Keratinocyte (primary cell): ENCODE measurements at places on chromosomes 7 and 10. TPM values are rescaled to one million over a fixed set of nuclear protein-coding genes. Genes with fewer than 3 reads are reported as not detected.

Gene GPER1
- polyA plus RNA-seq = 0.05 to 0.21 TPM (median 0.08 TPM) in 3 replicates

Gene AZGP1
- 0.14 to 1.3 TPM (median 1.3 TPM) in 3 replicates for polyA plus RNA-seq

- H3K27ac ChIP-seq = no peak overlapping the region
- no peak overlapping the region for H3K4me3 ChIP-seq
- no peak for DNase-seq
- no peaks in the 10 kb centered on the region for H3K36me3 ChIP-seq
- H3K27me3 ChIP-seq = no peaks in the 10 kb centered on the region
These were observed 27.1 kb downstream of the PRLHR start for GRCh38 chr10:118568327-118568848.

DNA sequence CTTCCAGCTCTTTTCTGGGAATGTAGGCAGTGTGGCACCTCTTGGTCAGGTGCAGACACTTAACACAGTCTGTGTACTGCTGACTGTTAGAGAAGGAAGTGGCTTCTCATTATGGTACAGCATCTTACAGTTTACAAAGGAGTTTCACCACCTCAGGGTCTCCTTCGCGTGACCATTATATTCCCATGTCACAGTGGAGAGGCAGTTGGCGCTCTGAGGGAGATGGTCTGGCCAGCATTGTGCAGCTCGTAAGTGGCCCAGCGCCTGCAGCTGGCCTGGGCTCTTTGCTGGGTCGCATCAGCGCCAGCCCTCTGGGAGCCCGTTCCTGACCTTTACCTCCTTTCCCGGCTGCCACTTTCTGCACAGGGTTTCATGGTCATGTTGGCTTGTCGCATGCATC lies 15.4 kb downstream of the TSPAN15 start:
- no peaks in the 10 kb centered on the region for H3K4me1 ChIP-seq
- no peak for DNase-seq
- no peak overlapping the region for H3K27ac ChIP-seq
- no peaks in the 10 kb centered on the region for H3K36me3 ChIP-seq
- no peak overlapping the region for H3K4me3 ChIP-seq

Gene MEOX2
- not detected in 3 replicates for polyA plus RNA-seq

DNA sequence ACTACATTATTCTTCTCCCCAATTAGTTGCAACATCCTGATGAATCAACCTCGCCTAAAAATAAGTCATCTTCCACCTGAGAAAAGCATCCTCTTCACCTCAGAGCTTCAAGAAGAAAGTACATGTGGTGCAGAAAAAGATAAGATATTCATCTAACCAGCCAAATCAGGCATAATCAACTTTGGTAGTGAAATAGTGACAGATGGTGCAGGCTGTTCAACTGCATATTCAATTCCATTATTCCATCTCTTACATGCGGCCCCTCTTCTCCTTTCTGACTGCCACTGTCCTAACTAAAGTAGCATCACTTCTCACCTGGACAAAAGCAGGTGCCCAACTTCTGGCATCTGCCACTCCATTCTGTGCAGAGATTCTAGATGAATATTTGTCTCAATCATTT lies 148.4 kb upstream of the STEAP1 start:
- no peaks in the 10 kb centered on the region for H3K36me3 ChIP-seq
- H3K4me1 ChIP-seq = no peaks in the 10 kb centered on the region
- H3K27me3 ChIP-seq = no peaks in the 10 kb centered on the region
- H3K27ac ChIP-seq = no peak overlapping the region
- H3K4me3 ChIP-seq = no peak overlapping the region

- H3K36me3 ChIP-seq = no peaks in the 10 kb centered on the region
- no peaks in the 10 kb centered on the region for H3K4me1 ChIP-seq
- no peak for DNase-seq
- peaks cover 13% of the 10 kb centered on the region for H3K27me3 ChIP-seq
- H3K27ac ChIP-seq = no peak overlapping the region
- no peak overlapping the region for H3K4me3 ChIP-seq
These were observed 30.0 kb upstream of the ADCYAP1R1 start for GRCh38 chr7:31022117-31022516.

Gene PLXDC2
- polyA plus RNA-seq = 12.0 to 18.6 TPM (median 12.9 TPM) in 3 replicates

Gene CPEB3
- 0.20 to 0.47 TPM (median 0.39 TPM) in 3 replicates for polyA plus RNA-seq

DNA sequence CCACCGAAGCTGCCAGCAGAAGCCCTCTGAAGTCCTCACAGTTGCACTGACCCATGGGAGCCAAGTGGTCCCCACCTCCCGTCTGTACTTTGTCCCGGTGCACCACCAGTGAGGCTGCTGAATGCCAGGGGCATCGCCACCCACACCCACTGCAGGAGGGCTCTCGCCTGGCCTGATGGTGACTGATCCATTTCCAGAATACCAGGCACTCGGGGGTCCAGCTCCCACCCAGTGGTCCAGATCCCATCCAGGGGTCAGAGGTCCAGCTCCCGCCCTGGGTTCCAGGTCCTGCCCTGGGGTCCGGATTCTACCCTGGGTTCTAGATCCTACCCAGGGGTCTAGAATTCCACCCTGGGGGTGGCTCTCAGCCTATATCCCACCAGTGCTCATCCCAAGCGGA lies 9.1 kb upstream of the JAKMIP3 start:
- DNase-seq = no peak
- H3K4me3 ChIP-seq = no peak overlapping the region
- H3K27me3 ChIP-seq = peaks cover 8% of the 10 kb centered on the region
- no peak overlapping the region for H3K27ac ChIP-seq

DNA sequence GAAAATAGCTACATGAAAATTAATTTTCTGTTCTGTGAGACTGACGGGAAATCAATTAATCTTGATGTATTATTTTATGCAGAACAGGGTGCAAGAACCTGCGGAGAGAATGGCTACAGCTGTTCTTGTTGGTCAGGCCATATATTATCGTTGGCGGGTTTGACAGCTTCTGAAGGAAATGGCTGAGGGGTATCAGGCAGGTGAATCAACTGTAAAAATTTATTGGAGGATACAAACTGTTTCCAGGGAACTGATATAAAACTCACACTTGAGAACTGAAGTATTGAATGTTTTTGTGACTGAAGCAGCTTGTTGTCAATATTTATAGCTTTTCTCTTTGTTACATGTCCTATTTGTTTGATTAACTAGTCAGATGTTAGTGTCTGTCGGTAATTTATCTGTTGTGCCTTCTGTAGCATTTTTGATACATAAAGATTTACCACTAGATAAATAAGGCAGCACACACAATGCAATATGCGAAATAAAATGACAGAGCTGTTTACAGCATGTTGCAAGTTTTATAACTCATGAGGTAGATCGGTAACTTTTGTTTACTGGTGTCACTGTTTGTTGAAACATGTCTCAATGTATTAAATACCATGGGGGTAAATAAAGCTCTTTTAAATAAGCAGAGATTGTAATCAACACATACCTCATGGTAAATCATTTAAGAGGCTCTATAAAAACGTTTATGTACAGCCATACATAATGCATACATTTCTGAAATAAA lies 308.2 kb downstream of the LRMDA start:
- no peaks in the 10 kb centered on the region for H3K36me3 ChIP-seq
- no peak overlapping the region for H3K27ac ChIP-seq
- H3K4me1 ChIP-seq = no peaks in the 10 kb centered on the region

Gene WNT8B
- not detected in 3 replicates for polyA plus RNA-seq

DNA sequence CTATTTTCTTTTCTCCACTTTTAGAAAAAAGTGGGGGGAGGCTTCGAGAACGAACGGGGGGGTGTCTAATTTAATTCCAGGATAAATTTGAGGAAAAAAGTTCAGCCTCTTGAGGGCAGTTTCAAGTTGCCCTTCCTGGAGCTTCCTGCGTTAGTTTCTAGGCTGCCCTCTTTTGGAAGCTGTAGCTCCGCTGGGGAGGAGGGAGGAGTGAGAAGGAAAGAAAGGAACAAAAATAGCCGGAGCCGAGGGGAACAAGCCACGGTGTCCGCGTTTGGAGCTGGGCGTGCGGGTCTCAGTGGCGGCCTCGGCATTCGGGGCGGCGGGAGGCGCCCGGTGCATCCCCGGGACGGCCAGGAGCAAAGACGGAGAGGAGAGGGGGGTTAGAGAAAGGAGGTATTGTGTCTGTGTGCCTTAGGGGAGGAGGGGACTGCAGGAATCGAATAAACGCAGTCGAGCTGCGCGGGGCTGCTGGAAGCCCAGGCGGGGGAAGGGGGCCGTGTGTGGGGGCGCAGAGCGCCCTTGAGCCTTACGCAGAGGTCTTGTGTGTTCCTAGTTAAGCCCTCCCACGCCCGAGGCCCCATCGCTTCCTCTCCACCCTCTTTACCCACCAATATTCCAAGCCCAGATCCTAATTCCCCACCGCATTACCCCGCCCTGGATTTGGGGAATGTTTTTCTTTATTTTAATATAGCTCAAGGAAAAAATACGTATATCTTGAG lies 2.0 kb upstream of the TNRC18 start:
- peak overlapping the region; percentile 93 for H3K4me3 ChIP-seq
- H3K27ac ChIP-seq = peak overlapping the region; percentile 96
- no peaks in the 10 kb centered on the region for H3K27me3 ChIP-seq
- H3K4me1 ChIP-seq = peaks cover 6% of the 10 kb centered on the region

Gene LDB1
- 71.7 to 166 TPM (median 97.3 TPM) in 3 replicates for polyA plus RNA-seq

Gene RARRES2
- not detected in 3 replicates for polyA plus RNA-seq

- H3K27me3 ChIP-seq = no peaks in the 10 kb centered on the region
- no peak overlapping the region for H3K27ac ChIP-seq
- peaks cover 12% of the 10 kb centered on the region for H3K4me1 ChIP-seq
- no peak overlapping the region for H3K4me3 ChIP-seq
- DNase-seq = no peak
These were observed 31.8 kb upstream of the GSDME start for GRCh38 chr7:24788961-24789576.

GRCh38 chr10:104331208-104331838 lies 6.9 kb downstream of the ITPRIP start:
- H3K27me3 ChIP-seq = no peaks in the 10 kb centered on the region
- H3K4me1 ChIP-seq = peaks cover 76% of the 10 kb centered on the region
- peaks cover 16% of the 10 kb centered on the region for H3K36me3 ChIP-seq
- H3K27ac ChIP-seq = peak overlapping the region; percentile 99

Gene AGR3
- not detected in 3 replicates for polyA plus RNA-seq

Gene TMEM225B
- polyA plus RNA-seq = 0.18 to 0.26 TPM (median 0.23 TPM) in 3 replicates

Gene CPVL
- 2.4 to 9.8 TPM (median 7.8 TPM) in 3 replicates for polyA plus RNA-seq

DNA sequence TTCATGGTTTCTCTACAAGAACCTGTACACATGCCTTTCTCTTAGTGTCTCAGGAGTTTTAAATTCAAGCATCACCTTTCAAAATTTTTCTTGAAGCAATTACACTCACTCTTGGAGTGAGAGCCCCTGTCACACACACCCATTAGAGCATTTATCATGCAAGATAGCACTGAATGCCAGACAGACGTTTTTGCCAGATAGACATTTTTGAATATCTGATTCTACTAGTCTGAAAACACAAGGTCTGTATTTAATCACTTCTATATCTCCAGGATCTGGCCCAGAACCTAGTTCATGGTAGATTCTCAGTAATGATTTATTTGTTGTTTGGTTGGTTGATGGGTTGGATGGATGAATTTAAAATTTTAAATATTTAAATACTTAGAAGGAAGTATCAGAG lies 60.9 kb upstream of the PDE1C start:
- no peaks in the 10 kb centered on the region for H3K27me3 ChIP-seq
- no peak overlapping the region for H3K27ac ChIP-seq
- no peak for DNase-seq
- H3K4me3 ChIP-seq = no peak overlapping the region
- H3K36me3 ChIP-seq = no peaks in the 10 kb centered on the region

DNA sequence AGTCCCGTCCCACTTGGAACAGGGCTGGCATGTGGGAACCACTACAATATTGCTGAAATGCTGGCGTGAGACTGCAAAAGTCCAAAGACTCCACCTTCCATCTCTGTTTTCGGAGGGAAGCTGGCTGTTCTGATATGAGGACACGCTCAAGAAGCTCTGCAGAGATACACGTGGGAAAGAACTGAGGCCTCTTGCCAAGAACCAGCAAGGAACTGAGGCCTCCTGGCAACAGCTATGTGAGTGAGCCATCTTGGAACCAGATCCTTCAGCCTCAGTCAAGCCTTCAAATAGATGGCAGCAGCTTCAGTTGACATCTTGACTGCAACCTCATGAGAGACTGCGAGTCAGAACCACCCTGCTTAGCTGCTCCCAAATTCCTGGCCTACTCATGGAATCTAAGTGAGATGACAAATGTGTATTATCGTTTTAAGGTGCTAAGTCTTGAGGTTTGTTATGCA lies 30.8 kb downstream of the SGMS1 start:
- DNase-seq = no peak
- no peaks in the 10 kb centered on the region for H3K36me3 ChIP-seq
- no peaks in the 10 kb centered on the region for H3K27me3 ChIP-seq
- H3K27ac ChIP-seq = no peak overlapping the region
- H3K4me3 ChIP-seq = no peak overlapping the region

DNA sequence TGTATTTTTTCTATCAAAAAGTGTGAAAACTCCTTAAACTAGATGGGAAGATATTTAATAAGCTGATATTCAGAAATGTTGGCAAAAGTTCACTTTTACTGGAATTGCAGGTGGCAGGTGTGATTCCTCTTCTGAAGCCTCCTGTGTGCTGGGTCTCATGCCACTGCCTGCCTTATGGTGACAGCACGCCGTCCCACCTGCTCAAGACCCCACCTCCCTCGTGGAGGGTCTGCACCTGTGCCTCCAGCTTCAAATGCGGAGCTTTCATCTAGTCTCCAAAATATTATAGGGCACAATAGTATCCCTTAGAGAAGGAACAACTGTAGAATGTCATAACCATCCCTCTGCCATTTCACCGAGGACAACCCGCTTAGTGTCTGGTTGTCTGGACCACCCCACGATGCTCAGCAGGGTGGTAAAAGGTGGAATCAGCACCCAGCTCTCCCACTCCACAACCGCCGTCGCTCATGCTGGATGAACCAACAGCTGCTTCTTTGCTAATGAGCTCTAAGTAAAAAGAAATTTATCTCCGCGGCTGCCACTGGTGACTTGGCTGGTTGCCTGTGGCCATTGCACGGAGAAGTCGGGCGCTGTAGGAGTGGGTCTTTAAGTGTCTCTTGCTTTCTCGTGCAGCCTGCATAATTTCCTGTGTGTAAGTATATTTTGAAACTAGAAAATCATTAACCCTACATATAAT lies 119.3 kb upstream of the TCERG1L start:
- DNase-seq = no peak
- H3K27ac ChIP-seq = no peak overlapping the region
- H3K4me3 ChIP-seq = no peak overlapping the region
- H3K4me1 ChIP-seq = no peaks in the 10 kb centered on the region
- no peaks in the 10 kb centered on the region for H3K27me3 ChIP-seq
- no peaks in the 10 kb centered on the region for H3K36me3 ChIP-seq

Gene SLC29A4
- 0.43 to 1.9 TPM (median 0.65 TPM) in 3 replicates for polyA plus RNA-seq

Gene TRPV6
- 0.63 to 1.8 TPM (median 1.5 TPM) in 3 replicates for polyA plus RNA-seq

DNA sequence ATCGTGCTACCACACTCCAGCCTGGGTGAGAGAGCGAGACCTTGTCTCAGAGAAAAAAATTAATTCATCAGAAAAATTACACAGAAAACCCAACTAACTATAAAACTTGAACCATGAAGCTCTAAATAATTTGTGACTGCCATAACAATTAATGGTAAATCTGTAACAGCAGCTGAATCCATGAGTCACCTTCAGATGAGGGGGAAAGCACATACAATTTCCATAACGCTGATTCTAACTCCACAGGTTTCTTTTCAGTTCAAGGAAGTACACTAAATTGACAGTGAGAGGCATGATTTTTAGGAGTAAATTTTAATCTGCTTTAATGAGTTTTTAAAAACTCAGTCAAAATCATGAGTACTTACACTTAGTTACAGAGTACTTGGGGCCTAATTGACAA lies 120.1 kb upstream of the NOBOX start:
- H3K27me3 ChIP-seq = no peaks in the 10 kb centered on the region
- no peaks in the 10 kb centered on the region for H3K4me1 ChIP-seq
- DNase-seq = no peak
- H3K36me3 ChIP-seq = no peaks in the 10 kb centered on the region
